Neural progenitor cell (in vitro differentiated cells): ENCODE measurements at places on chromosomes 3 and 15. TPM values are rescaled to one million over a fixed set of nuclear protein-coding genes. Genes with fewer than 3 reads are reported as not detected.

- peak; percentile 3 for DNase-seq
Observed at GRCh38 chr3:192106543-192106942, 620.8 kb downstream of the FGF12 start.

UBE2Q2 gene
- 21.8 and 25.8 TPM in 2 replicates for total RNA-seq

DNA sequence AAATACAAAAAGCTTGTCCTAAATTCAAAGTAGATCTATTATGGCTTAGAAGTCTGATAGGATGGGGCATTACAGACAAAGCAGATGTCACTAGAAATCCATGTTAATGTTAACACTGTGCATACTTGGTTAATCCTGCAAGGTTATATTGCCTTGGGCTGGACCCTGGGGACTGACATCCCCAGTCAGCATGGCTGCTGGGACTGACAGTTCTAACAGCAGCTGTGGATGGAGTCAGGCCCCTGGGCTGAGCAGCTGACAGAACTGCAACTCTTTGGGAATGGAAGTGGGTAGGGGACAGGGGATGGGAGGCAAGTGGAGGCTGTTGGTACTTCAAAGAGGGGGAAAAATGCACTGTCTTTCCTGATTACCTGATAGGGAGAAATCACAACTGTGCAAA is 7.5 kb downstream of the P2RY1 start:
- no peak for DNase-seq

GRCh38 chr3:59425942-59426341 is 376.1 kb upstream of the CFAP20DC start:
- DNase-seq: no peak

DNA sequence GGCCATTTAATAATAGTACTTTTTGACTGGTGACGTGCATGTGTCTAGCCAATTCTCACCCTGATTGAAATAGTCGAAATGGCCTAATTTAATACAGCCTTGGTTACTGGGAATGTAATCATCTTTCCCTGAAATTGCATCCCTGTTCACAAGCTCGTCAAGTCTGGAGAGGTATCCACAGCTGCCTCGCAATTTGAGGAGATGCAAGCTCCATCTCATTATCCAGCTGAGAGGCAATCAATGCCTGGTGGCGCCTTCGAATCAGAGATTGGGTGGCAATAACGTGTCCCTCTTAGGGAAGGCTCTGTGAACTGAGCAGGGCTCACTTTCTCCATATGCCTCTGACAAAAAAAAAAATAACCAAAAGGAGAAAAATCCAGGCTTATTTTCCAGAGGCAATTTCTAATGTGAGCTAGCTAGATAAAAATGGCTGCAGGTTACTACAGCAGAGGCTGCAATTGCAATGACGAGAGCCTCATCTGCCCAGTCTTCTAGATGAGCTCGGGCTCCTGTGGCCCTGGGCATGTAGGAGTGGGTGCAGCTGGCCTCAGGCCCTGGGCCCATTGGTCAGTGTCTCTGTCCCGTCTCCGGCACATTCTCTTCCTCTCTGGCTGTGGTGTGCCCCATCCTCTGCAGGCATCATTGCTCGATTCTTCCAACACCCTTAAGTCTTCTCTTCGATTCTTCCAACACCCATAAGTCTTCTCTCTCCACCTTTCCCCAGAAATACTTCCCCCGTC is 487.5 kb downstream of the GABRG3 start:
- DNase-seq: no peak
